ENCODE measurements at places on chromosomes 16 and 17.

- H3K36me3 ChIP-seq = peaks cover 16% of the 10 kb centered on the region
- DNase-seq = no peak
- H3K4me1 ChIP-seq = no peaks in the 10 kb centered on the region
- no peak overlapping the region for H3K27ac ChIP-seq
Measured at GRCh38 chr17:73436954-73437353, 125.2 kb upstream of the CDC42EP4 start.

- H3K36me3 ChIP-seq = no peaks in the 10 kb centered on the region
- H3K27ac ChIP-seq = peak overlapping the region; percentile 51
- no peaks in the 10 kb centered on the region for H3K27me3 ChIP-seq
- DNase-seq = no peak
- peak overlapping the region; percentile 33 for H3K4me3 ChIP-seq
- peaks cover 36% of the 10 kb centered on the region for H3K4me1 ChIP-seq
Measured at GRCh38 chr17:50184611-50185398, 16.6 kb downstream of the COL1A1 start.

DNA sequence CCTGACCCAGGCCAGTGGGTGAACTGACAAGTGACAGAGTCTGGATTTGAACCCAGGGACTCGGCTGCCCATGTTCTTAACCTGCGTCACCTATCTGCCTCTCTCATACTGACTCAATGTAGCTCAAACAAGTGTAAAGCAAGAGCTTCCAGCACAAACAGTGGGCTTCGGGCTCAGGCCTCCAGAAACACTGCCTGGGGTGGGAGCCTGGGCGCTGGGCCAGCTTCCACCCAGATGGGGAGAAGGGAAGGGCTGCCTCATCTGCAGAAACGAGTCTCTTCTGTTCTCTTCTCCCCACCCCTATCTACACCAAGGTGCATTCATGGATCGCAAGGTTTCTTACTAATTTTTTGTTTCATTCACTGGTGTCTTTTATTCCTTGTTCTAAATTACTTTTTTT lies 1.3 kb downstream of the CDRT4 start:
- no peaks in the 10 kb centered on the region for H3K4me1 ChIP-seq
- no peak overlapping the region for H3K27ac ChIP-seq
- peaks cover 5% of the 10 kb centered on the region for H3K36me3 ChIP-seq
- H3K4me3 ChIP-seq = no peak overlapping the region
- no peaks in the 10 kb centered on the region for H3K27me3 ChIP-seq

DNA sequence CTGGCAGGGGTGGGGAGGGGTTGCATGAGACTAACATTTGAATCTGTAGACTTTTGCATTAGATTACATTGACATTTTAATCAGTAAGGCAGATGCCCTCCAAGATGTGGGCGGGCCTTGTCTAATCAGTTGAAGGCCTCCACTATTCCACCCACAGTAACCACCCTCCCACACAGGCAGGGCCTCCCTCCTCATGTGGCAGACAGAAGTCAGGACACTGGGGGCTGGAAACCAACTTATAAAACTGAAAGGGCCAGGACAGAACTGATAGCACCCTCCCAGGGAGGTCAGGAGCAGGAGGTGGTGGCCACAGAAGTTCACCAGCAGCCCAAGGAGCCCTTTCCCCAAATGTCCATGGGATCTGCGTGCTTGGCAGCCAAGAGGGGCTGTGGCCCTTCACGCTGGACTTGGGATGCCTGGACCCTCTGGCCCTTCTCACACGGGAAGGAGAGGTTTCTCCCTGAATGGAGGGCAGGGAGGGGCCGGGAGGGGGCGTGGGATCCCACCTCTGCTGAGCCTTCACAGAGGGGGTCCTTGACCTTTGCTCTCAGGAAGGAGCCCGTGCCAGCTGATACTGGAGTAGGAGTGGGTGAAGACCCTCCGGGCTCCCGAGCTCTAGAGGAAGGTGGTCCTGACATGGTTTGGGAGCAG lies 4.6 kb downstream of the PYCR1 start:
- DNase-seq = no peak
- H3K27ac ChIP-seq = no peak overlapping the region
- peaks cover 26% of the 10 kb centered on the region for H3K36me3 ChIP-seq
- H3K27me3 ChIP-seq = peaks cover 21% of the 10 kb centered on the region
- no peak overlapping the region for H3K4me3 ChIP-seq
- H3K4me1 ChIP-seq = peaks cover 43% of the 10 kb centered on the region

DNA sequence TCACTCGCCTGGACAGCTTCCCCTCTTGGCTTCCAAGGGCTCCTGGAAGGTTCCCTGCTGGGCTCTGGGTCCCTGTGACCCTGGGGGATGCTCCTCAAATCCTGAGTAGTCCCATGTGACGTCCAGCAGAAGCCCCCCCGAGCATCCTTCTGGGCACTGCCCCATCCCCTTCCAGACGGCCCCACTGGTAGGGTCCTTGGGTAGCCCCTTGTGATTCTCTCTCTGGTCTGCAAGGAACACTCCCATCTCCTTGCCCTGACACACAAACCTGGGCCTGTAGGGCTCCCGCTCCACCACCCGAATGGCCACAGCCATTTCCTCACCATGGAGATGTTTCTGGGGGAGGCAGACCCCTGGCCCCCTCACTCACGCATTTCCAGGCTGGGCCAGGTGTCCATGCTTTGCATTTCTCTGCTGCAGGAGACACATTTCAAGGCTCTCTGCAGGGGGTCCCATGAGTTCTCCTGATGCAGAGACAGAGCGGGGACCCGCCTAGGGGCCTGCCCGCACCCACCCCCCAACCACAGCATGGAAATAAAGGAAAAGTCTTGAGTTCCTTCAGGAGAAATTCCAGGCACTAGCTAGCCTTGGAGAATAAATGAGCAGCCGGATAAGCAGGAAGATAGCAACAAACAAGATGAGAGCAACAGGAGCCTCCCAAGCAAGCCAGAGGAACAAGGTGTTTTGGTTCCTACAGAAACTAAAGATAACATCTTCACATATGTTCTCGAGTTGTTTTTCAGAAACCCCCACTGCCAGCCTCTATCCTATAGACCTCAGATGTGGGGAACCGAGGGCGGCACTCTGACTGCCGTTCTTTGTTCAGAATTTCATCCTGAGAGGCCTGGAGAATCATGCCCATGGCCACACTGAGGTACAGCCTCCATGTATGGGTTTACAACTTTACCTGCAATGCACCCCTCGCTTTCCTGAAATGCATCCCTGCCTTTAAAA lies 128.8 kb downstream of the MGAT5B start:
- peaks cover 1% of the 10 kb centered on the region for H3K27me3 ChIP-seq
- peak overlapping the region; percentile 94 for H3K27ac ChIP-seq
- H3K4me3 ChIP-seq = peak overlapping the region; percentile 58

- H3K27me3 ChIP-seq = no peaks in the 10 kb centered on the region
- no peak for DNase-seq
- H3K36me3 ChIP-seq = peaks cover 47% of the 10 kb centered on the region
- H3K27ac ChIP-seq = peak overlapping the region; percentile 100
- peaks cover 100% of the 10 kb centered on the region for H3K4me1 ChIP-seq
Measured at GRCh38 chr17:40551091-40551878, 14.0 kb downstream of the CCR7 start.

DNA sequence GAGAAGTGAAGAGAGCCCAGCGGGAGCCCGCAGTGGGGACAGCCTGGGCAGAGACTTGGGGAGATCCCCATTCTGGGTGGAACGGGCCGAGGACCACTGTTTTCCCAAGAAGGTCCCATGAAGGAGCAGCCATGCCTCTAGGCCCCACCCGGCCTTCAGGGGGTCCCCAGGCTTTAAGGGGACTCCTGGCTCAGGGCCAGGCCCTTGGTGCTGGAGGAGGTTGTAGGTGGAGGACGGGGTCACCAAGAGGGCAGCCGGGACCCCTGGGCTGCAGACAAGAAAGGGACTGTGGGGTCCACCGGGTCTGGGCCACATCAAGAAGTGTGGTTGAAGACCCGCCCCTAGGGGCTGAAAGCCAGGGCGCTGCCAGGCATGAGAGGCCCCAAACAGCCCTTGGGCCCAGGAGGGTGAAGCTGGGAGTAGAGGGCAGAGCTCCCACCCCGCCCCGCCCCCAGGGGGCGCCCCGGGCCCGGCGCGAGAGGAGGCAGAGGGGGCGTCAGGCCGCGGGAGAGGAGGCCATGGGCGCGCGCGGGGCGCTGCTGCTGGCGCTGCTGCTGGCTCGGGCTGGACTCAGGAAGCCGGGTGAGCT lies at the start of gene PRSS21:
PRSS21 (plus strand) TSS at position 487 of the 589 bp plus-strand sequence; CDS start at position 519, 32 bp downstream.
- peak within 1 kb of the TSS; percentile 50 for H3K4me3 ChIP-seq
- H3K36me3 ChIP-seq = no peaks in the 10 kb centered on the region
- H3K4me1 ChIP-seq = peaks cover 2% of the 10 kb centered on the region
- no peak for DNase-seq
- H3K27me3 ChIP-seq = peaks cover 15% of the 10 kb centered on the region

- peaks cover 61% of the 10 kb centered on the region for H3K4me1 ChIP-seq
- no peak for DNase-seq
- H3K4me3 ChIP-seq = peak overlapping the region; percentile 99
- no peaks in the 10 kb centered on the region for H3K27me3 ChIP-seq
Measured at GRCh38 chr16:2515180-2515851, 1.6 kb downstream of the ATP6V0C start.

- peak overlapping the region; percentile 65 for H3K27ac ChIP-seq
- H3K27me3 ChIP-seq = no peaks in the 10 kb centered on the region
- no peak overlapping the region for H3K4me3 ChIP-seq
Measured at GRCh38 chr17:81252987-81253329, 13.8 kb downstream of the NDUFAF8 start.

DNA sequence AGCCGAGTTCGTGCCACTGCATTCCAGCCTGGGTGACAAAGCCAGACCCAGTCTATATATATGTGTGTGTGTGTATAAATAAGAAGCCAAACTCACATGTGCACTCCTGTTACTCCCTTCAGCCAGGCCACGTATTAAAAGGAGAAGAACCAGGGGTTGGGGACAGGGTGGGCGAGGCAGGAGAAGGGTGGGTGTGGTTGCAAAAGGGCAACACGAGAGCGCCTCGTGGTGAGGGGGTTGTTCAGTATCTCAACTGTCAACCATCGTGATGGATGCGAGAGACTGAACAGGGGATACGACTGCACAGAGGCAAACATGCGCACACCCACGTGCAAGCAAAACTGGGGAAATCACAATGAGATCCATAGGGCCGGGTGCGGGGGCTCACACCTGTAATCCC lies 54.9 kb downstream of the ABCC6 start:
- no peaks in the 10 kb centered on the region for H3K36me3 ChIP-seq
- no peak overlapping the region for H3K27ac ChIP-seq
- H3K27me3 ChIP-seq = peaks cover 10% of the 10 kb centered on the region
- H3K4me3 ChIP-seq = no peak overlapping the region

DNA sequence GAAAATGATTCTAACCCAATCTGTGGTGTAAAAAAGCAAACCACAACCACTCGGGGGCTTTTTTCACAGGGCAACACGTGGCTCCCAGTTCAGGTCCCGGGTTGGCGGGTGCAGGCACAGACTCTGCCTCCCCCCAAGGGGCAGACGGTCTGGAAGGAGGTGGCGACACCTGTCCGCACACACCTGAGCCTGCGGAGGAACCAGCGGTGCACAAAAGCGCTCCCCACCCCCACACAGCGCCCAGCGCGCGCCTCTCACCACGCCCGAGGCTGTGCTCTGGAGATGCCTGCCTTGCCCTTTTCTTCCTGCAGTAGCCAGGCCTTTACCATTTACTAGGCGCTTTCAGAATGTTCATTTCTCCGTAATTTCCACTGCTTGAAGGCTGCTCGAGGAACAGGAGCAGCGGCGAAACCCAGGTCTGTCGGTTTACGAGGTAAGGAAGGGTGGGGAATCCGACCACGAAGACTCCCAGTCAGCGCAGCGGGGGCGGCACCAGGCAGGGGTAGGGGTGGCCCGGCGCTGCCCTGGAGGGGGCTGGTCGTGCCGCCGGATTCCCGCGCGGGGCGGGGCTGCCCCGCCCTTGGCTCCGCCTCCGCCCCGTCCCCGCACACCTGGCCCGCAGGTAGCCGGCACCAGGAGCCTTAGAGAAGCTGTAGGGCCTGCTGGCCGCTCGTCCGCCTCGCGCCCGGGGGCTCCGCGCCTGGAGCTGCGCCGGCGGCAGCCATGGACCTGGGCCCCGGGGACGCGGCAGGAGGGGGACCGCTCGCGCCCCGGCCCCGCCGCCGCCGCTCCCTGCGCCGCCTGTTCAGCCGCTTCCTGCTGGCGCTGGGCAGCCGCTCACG lies at the start of gene USP43:
USP43 (plus strand) TSS at position 608 of the 842 bp plus-strand sequence; CDS start at position 724, 116 bp downstream.
- H3K4me1 ChIP-seq = peaks cover 21% of the 10 kb centered on the region
- DNase-seq = peak; percentile 7
- peaks cover 41% of the 10 kb centered on the region for H3K27me3 ChIP-seq
- H3K27ac ChIP-seq = peak within 1 kb of the TSS; percentile 71
- no peaks in the 10 kb centered on the region for H3K36me3 ChIP-seq
- peak within 1 kb of the TSS; percentile 84 for H3K4me3 ChIP-seq

DNA sequence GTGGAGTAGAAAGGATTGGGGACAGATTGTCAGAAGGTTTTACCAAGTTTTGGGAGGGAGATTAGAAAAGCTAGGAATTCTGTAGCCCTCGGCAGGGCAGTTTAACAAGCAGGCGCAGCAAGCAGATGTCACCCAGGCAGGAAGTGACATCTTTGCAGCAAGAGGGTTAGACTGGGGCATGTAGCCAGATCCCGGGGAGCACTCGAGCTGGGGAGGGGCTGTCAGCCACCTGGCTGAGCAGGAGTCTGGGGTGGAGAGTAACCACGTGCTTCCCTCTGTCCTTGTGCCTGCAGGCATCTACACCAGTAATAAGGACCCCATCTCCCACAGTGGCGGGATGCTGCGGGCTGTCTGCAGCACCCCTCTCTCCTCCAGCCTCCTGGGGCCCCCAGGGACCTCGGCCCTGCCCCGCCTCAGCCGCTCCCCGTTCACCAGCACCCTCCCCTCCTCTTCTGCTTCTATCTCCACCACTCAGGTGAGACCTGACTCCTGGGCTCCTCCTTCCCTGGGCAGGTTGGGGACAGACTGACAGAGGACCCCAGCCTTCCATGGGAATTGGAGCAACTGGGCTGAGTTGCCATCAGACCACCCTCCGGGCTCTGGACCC lies 12.2 kb downstream of the MLLT6 start:
- H3K27me3 ChIP-seq = no peaks in the 10 kb centered on the region
- H3K27ac ChIP-seq = peak overlapping the region; percentile 69
- peaks cover 23% of the 10 kb centered on the region for H3K4me1 ChIP-seq
- H3K4me3 ChIP-seq = no peak overlapping the region
- no peak for DNase-seq
- peaks cover 56% of the 10 kb centered on the region for H3K36me3 ChIP-seq

DNA sequence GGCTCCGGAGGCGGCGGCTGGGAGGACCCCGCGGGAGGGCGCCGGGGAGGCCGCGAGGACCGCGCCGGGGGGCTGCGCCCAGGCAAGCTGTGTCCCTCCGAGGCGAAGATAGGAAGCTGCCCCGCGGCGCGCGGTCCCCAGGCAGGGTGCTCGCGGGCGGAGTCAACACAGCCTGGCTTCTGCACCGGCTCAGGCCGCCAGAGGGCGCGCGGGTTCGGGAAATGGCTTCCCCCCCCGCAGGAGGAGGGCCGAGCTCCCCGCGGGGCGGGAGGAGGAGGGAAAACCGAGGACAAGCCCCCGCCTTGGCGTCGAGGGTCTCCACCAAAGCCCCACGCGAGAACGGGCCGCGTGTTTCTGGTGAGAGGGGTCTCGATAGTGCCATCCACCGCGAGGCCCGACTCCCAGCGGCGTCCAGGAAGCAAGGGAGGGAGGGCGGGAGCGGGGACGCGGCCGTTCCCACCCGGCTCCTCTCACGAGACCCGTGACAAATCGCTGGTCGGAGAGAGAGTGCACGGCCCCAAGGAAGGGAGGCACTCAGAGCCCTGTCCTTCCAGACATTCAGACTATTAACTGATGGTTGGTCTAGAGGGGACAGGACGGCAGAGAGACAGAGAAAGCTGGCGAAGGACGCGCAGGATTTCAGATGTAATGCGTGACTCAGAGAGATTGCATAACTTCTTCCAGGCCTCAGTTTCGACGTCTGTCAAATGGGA lies 64.4 kb upstream of the DNAJA2 start:
- DNase-seq = peak; percentile 86
- H3K4me1 ChIP-seq = peaks cover 42% of the 10 kb centered on the region
- no peaks in the 10 kb centered on the region for H3K36me3 ChIP-seq
- H3K27me3 ChIP-seq = peaks cover 5% of the 10 kb centered on the region
- H3K27ac ChIP-seq = peak overlapping the region; percentile 47
- H3K4me3 ChIP-seq = peak overlapping the region; percentile 90

Data from stimulated activated naive B cell treated with anti-CD40 and anti-IgM and Interleukin-4, amounts not matched to agents 10 μg/mL and 1 μg/mL and 100 μg/mL, for 72 hours (primary cell).